Foreskin keratinocyte (primary cell): ENCODE measurements at places on chromosomes 2 and 18.

DNA sequence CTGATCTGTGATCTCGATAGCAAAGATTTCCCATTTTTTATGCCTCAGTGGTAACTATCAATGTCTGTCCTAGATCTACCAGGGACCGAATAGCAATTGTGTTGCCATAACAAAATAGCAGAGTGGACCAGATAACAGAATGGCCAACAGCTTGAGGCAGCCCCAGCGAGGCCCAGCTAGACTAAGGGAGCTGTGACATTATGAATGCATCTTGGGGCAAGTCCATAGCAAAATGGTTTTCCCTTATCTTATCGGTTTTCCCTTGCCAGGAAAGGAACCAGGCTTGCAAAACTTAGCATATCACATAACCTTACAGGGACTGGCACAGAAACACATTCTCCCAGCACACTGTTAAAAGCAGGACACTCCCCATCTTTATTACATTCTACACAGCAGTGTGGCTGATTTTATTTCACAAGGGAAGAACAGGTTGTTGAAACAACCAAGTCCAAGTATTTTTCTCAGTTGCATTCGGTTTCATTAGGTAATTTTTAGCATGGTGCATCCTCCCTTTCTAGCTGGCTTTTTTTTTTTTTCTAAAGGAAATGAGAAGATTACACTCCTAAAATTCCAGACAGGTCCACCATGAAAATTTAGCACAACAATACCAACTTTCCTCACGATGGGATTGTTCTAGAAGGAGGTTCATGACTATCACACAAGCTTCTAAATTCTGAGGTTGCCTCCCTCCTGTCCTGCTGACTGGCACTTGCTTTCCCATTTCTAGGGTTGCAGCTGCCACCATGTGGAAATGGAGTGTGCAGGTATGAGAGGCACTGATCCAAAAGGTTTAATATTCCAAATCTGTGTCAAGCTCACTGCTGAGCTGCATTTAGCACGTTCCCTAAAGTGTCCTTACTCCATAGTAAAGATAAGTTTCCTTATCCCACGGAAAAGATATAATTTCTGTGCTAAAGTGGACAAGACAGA is 97.0 kb upstream of the SLC35G4 start:
- no peak for DNase-seq

DNA sequence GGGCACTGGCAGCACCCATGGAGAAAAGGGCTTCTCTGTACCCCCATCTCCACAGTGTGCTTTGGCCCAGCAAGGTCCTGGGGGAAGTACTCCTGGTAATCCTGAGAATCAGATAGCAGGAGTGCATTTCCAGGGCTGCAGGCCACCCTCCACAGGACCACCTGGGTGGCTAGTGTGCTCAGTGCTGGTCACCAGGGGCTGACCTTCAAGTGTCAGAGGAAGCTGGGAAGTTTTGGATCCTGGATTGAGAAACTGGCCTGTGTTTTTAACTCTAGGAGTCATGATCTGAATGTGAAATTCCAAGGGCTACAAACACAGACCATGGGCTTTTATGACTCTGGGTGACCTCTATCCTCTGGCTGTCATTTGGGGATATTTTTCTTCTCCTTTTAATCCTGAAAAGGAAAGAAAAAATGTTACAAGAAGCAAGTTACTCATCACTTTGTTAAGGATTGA is 9.3 kb downstream of the RHOB start:
- DNase-seq = no peak

DNA sequence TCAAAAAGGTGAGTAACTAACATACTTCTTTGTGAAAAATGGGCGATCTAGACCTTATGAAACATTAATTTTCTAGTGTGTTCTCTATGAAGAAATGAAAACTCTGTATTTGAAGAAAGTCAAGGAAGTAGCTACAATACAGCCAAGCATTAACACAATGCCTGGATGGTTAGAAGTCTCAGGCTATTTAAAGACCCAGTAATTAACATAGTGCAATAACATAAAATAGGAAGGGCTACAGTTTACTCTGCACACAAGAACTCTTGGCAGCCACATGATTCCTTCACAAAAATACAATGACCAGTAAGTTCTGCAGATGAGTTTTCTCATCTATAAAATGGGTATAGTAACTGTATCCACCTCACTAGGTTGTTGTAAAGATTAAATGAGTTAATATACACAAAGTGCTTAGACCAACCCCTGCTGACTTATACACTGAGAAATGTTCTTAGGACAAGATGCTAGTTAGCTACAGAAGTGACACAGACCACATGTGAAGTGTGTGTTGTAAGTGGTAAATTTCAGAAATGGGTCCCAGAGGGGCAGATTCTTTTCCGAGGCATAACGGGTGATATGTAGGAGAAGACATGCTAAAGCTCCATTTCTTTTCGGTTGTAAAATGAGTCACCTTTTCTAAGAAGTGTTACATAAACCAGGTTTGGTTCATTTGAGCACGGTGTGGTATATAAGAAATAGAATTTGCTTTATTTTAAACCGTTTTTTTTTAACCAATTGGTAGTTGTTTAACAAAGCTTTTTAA is 61.8 kb downstream of the CXCR4 start:
- no peak for DNase-seq

GRCh38 chr2:64943387-64944150 is 45.6 kb upstream of the SLC1A4 start:
- peak; percentile 78 for DNase-seq

- DNase-seq = no peak
Measured at GRCh38 chr2:1493431-1494126, 80.3 kb downstream of the TPO start.

- DNase-seq = no peak
Measured at GRCh38 chr2:229937537-229937936, 15.2 kb downstream of the FBXO36 start.

DNA sequence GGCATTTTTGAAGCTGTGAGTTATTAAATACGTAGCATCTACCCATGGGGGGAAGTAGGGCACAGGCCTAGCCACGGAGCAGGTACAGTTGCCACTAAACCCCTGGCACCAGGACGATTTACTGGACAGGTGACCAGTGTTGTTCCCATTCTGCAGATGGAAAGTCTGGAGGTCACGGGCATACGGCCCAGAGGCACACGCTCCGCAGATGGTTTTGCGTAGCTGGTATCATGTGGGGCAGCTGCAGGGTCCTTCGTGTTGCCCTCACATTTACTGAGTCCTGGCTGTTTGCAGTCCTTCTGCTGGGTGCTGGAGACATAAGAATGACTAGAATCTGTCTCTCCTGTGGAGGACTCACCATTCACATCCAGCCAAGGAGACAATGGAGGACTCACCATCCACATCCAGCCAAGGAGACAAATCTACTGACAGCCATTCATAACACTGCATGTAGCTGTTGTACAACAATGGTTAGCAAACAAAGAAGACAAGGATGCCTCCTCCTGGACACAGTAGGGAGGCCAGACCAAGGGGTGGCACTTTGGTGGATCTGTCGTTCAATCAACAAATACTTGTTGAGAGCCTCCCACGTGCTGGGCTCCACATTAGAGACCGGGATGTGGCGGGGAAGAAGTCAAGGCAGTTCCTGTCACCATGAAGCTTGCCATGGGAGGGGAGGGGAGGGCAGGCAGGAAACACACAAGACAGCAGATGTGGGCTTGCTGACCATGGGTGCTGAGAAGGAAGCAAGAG is 24.9 kb downstream of the TWIST2 start:
- DNase-seq = no peak

DNA sequence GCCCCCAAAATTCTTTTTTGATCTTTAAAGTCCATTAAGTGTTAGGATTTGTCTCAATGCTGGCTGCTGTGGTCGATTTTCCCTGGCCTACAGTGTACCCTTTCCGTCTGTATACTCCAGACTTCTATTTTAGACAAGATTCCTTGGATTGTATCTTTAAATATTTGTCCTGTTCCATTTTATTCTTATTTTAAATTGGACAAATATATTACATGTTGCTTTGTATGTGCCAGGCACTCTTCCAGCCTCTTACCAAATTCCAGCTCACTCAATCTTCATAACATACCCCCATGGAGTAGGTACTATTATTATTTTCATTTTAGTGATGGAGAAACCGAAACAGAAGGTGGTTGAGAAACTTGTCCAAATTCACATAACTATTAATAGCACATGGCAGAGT is 58.1 kb downstream of the VWA3B start:
- DNase-seq = no peak

DNA sequence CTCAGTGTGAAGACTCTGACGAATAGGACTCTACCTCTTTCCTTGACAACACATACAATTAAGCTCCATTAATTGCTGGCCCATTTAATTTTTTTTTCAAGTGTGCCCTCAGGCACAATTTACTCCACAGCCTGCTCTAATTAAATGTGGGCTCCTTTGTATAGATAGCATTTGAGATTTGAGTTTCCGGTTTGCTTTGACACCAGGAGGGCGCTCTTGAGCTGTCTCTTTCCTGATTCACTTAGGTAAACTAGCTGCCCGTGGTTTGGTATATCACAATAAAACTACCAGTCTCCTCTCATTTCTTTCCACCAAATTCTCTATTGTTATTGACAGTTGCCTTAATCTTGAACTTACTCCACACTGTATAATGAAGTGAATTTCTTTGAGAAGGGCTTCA is 666.0 kb downstream of the DSC3 start:
- no peak for DNase-seq

- DNase-seq = no peak
Measured at GRCh38 chr18:77906103-77906892, 656.6 kb downstream of the GALR1 start.

GRCh38 chr2:147549054-147549453 is 295.8 kb upstream of the ACVR2A start:
- DNase-seq = no peak

GRCh38 chr2:120269816-120270215 is 17.2 kb downstream of the RALB start:
- DNase-seq = no peak

- DNase-seq = no peak
Measured at GRCh38 chr18:45232061-45232460, 383.2 kb upstream of the SLC14A2 start.

GRCh38 chr2:75311521-75311920 is 112.2 kb upstream of the TACR1 start:
- DNase-seq = no peak

GRCh38 chr2:165453561-165454094 is 15.9 kb upstream of the CSRNP3 start:
- no peak for DNase-seq

DNA sequence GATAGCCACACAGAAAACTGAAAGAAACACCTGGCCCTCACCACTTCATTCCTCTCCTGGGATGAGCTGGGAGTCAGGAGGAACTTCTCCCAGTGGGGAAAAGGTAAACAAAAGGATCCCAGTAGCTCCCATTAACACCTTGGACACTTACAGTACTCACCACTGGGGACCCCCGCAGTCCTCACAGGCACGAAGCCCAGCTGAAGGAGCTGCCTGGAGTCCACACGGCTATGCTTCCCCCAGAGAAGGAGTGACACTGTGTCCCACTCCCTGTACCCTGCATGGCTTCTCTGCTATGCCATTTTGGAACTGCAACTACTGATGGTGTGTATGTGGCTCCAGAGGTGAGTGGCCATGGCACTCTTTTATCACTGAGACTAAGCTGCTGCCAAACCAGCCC is 1565.1 kb downstream of the LRP1B start:
- DNase-seq = no peak

DNA sequence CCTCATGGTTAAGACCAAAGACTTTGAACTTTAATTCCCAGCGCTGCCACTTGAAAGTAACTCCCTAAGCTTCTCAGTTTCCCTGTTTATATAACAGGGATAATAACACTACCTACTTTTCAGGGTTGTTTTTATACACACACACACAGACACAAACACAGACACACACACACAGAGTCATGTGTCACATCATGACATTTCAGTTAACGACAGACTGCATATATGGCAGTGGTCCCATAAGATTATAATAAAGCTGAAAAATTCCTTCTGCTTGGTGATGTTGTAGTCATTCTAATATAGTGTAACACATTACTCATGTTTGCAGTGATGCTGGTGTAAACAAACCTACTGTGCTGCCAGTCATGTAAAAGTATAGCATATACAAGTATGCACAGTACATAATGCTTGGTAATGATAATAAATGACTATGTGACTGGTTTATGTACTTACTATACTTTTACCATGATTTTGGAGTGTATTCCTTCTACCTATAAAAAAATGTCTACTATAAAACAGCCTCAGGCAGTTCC is 89.2 kb upstream of the ITGA4 start:
- DNase-seq = no peak

DNA sequence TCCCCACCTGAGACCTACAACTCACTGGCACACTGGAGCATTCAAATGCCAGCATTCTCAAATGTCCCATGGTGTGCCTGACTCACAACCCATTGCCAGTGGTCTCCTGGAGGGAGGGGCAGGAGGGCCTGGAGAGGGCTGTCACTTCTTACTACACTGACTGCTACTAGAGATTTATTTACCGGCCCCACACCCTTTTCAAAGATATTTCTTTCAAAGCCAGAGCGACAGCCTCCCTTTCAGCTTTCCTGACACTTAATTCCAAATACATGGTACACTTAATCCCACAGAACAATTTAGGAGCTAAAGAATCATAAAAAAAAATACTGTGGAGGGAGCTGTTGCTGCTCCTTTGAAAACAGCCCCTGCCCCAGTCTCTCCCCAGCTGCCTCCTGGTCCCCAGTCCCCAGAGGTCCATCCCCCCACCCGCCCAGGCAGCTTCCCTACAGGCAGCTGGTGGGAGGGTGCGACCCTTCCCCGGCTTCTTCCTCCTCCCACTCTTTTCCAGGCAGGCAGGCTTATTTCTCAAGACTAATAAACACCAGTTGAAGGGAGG is 129.1 kb upstream of the SMAD2 start:
- no peak for DNase-seq

- DNase-seq = no peak
Measured at GRCh38 chr2:220259662-220260061, 632.2 kb downstream of the SLC4A3 start.

GRCh38 chr2:28687640-28688385 is 63.8 kb upstream of the PPP1CB start:
- no peak for DNase-seq

DNA sequence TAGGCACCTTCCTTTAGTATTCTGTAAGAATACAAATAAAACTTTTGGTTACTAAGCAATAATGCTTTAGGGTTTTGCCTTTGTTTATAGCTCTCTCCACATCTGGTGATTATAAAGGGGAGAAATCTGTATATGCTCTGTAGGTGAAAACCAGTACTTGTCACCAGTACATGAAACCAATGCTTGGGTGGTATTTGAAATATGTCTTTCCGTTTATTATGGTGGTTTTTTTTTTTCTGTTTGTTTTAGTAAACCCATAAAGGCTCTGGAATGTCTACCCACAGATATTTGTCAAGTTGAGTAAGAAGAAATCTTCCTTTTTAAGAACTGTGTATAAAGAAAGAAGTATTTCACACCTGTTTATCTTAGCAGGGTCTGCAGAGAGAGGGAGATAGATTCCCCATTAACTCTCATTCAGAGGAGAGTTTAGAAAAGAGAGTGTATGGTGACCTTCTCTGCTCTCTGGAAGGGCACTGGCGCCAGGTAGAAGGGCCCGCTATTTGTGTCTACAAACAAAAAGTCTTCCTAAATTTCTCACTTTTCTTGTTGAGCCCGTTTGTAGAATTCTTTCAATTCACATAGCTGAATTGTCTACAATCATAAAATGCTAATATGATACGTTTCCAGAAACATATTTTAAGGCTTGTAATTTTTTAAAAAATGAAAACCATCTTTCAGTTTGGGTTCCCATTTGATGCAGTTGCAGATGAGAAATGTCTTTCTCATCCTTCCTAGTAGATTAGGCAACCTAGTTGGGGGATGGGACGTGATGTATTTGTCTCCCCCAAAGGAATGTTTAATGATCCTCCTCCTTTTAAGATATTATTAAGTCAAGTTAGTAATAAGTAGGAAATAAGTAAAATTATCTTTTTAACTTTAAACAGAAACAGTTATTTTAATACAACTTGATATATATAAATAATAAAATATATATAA is 33.9 kb downstream of the MAP3K20 start:
- peak; percentile 53 for DNase-seq
